HT-29 (cell line): ENCODE measurements at places on chromosomes 5 and 9.
A peak's percentile ranks its signal among the peaks of the same experiment; 100 is the strongest.

DNA sequence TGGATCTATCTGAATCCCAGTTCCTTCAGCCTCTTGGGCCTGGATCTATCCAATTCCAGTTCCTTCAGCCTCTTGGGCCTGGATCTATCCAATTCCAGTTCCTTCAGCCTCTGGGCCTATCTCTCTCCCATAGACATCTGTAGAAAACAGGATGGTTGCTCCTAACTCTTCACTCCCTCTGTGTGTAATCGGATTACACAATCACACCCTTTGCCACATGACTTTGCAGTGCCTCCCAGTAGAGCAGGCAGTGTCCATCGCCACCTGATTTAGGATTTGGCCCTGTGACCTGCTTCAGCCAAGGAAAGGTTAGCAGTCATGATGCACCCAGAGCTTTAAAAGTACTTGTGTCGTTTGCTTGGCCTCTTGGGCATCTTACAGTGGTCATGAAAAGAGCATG lies 56.7 kb downstream of the LHX2 start:
- DNase-seq: no peak

GRCh38 chr5:92401492-92401891 lies 1018.4 kb upstream of the ARRDC3 start:
- DNase-seq: no peak

DNA sequence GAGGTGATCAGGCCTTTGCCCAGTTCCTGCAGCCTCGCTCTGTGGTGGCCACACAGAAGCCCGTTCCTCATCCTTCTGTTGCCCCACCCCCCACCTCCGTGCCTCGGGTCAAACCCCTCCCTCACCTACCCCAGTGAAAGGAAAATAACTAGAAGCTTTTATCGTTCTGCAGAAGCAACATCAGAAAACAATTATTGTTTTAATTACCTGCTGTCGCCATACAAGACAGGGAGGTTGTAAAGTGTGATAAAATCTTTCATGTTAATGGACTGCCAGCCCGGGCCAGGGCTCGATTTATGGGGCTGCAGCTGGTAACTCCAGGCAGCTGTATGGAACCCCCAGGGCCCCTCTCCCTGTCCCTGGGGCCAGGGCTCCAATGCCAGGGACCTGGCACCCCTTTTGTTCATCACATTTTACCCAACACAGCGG lies 20.6 kb downstream of the UNC5A start:
- no peak for DNase-seq

DNA sequence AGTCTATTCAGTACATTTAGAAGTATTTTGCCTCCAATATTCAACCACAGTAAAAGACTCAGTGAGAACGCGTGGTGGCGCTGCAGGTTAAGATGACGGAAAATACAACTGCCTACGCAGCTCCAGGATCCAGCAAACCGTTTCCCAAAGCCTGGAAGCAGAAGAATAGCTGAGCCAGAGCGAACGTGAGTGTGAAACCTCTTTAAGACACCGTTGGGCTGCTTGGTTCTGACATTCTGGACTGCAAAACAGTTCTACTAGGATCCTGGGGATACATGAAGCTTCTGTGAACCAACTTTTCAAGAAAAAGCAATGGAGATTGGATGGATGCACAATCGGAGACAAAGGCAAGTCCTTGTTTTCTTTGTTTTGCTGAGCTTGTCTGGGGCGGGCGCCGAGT lies at the start of gene PCDHB16:
Gene PCDHB16, plus strand, starts transcription at position 140 of the 400 bp plus-strand sequence. Its CDS starts 173 bp downstream, at position 313.
- peak; percentile 35 for DNase-seq

- no peak for DNase-seq
These were observed 680.0 kb downstream of the TLE4 start for GRCh38 chr9:80251778-80252177.

DNA sequence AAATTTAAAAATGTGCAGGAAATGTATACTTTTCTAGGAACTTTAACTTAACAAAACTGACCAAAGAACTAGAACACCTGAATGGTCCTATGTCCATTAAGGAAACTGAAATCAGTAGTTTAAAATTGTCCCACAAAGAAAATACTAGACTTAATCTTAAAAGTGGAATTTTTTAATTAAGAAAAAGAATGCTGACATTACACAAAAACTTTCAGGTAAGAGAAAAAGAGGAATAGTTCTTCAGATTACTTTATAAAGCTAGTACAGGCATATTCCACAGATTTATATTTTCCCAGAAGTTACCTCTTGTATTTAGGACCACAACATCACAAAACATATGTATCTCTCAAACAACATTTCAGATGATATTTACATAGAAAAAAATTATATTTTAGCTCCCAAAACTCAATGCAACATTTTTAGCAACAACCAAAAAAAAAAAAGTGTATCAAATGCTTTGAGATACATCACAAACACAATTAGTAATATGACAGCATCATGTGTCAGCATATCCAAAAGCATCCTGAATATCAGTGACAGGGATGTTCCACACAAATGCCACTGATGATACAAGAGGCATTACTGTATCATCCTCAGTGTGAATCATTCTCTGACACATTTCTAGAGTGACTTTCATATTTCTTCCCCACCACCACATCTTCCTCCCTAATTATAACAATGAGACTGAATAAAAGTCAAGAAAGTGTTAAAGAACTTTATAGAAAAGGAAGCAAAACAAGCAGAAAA lies 264.0 kb downstream of the EPB41L4A start:
- no peak for DNase-seq

DNA sequence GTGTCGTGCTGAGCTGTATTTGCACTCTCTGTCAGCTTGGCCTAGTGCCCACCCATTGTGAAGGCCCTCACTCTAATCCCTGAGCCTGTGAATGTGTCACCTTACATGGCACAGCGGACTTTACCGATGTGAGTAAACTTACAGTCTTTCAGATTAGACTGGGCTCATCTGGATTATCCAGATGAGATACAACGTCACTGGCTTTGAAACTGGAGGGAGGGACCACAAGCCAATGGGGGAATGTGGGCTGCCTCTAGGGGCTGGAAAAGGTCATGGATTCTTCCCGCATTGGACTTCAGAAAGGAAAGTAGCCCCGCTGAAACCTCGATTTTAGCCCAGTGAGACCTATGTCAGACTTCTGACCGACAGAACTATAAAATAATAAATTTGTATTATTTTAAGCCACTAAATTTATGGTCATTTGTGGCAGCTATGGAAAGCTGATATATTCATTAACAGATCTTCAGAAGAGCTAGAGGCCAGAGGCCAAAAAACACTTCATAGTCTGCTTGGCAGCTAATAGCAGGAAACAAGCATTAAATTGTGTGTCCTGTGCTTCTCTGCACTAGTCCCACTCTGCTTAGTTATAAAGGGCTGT lies 139.0 kb upstream of the GAS1 start:
- DNase-seq: no peak

- no peak for DNase-seq
These were observed 9.7 kb downstream of the NOL8 start for GRCh38 chr9:92315456-92315855.

GRCh38 chr5:145791866-145792265 lies 43.3 kb downstream of the PRELID2 start:
- no peak for DNase-seq

DNA sequence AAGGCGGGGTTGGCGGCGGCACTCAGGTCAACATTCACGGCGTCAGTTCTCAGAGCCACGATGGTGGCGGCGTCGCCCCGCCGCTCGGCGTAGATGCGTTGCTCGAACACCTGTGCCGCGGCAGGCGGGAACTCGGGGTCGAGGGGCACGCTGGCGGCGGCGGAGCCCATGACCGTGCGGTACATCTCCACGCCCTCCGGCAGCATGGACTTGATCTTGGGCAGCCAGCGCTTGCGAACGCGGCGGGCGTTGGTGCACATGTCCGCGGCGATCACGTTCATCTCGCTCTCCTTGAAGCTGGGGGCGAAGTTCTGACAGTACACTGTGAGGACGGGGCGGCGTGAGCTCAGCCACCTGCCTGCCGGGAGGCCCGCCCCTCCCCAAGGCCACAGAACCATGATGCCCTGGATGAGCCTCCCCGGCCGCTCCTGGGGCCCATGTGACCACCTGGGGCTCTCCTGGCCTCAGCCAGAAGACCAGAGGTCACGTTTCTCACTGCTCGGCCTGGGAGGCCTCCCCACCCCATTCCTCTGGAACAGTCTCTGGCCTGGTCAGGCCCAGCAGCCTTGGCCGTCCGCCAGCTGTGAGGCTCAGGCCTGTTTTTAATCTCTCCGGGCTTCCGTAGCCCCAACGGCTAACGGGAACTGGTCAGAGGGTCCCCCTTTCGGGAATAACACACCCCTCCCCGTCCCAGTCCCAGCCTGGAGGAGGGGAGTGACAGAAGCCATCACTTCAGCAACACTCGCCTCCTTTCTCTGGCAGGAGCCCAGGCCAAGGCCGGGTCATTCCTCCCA lies 50.7 kb upstream of the UBAC1 start:
- DNase-seq: peak; percentile 91

GRCh38 chr5:74127381-74128320 lies 501.7 kb downstream of the ARHGEF28 start:
- DNase-seq: peak; percentile 51

DNA sequence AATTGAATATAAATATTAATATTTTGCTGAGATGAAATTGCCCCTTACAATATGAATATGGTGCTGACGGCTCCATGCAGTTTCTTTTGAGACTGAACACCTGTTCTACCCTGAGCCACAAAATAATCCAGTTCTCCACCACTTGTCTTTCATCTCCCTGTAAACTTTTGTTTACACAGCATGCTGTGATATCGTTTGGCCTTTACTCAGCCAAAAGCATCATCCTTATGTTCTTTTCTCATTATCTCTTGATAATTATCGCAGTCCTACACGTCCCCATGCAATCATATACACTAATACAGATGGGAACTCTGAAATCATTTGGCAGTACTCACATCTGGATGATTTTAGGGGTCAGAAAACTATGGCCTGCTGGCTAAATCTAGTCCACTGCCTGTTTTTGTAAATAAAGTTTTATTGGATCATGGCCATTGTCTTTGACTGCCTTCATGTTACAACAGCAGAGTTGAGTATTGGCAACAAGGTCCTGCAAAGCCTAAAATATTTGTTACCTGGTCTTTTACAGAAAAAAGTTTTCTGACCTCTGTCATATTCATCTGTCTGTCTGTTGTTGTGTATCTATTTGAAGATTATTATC lies 53.3 kb downstream of the AOPEP start:
- DNase-seq: no peak

DNA sequence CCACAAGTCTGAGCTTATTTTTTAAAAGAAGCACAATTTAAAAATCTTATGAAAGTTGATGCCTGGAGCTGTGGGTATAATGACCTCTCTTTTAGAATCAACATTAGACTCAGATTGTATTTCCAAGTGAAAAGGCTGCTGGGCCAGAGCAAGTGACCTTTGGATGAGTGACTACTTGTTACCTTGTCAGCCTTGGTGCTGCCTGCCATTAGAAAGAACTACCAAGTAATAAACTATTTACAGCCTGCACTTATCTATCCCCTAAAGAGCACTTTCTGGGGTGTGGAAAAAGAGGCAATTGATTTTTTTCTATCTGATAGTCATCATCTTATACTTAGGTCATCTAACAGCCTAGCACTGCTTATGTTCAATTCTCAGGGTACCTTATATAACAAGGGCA lies 134.9 kb upstream of the FBXL17 start:
- no peak for DNase-seq

DNA sequence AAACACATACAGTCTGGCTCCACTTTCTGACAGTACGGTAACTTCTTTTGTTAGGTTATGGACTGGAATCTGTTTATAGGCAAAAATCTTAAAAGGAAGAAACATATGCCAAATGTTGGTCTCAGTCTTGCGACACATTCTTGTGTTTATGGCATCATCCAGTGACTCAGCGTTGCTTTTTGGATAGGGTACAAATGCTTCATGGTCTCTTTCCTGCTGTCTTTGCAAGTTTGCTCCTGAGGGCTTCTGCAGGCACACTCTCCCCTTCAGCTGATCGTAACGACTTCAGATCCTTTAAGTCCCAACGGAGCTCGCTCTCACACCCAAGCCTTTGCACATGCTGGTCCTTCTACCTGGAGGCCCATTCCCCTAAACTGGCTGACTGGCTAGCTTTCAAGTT lies 23.6 kb upstream of the TNFSF8 start:
- DNase-seq: no peak

GRCh38 chr9:32716425-32716824 lies 66.9 kb upstream of the TMEM215 start:
- no peak for DNase-seq

DNA sequence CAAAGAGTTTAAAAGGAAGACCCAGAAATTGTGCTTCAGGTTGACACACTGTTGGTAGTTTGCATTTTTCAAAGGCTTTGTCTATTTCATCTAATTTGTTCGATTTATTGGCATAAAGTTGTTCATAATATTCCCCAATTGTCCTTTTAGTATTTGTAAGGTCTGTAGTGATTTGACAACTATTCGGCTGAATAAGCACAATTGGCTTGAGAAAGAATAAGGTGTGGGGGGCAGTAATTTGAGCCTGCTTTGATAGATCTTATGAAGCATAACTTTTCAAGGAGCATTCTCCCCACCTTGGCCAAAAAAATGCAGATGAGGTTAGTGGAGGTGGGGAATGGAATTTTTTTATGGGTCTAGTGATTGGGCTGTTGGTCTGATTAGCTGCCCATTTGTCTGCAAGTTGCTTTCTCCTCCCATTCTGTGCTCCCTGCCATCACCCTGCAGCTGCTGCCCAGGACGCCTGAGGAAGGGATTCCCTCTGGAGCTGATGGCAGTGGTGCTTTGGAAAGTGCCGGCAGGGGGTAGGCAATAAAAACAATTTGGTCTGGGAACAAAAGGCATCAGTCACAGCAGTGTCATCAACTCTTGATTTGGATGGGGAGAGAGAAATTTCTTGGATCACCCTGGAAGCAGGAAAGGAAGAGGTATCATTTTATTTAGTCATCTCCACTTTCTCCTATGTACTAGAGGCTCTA lies 26.6 kb downstream of the WNT8A start:
- no peak for DNase-seq
